ENCODE measurements at places on chromosomes 16 and 17.

GRCh38 chr17:10001306-10001873 lies 96.3 kb upstream of the RCVRN start:
- no peak for DNase-seq

- no peak for DNase-seq
Measured at GRCh38 chr17:27451906-27452305, 4.3 kb upstream of the KSR1 start.

DNA sequence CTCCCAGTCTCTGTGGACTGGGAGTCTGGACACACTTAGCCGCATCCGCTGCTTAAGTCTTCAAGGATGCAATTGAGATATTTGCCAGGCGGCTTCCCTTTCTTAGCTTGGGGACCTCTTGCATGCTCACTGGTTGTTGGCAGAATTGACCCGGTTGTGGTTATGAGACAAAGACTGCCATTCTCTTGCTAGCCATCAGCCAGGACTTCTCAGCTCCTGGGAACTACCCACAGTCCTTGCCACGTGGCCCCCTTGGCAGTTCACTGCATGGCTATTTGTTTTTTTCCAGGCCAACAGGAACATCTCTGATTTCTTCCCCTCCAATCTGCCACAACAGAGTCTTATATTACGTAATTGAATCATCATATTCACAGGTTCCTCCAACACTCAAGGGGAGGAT lies 25.5 kb downstream of the CACNG4 start:
- DNase-seq, result no peak

- DNase-seq, result no peak
Measured at GRCh38 chr16:86059253-86060171, 160.6 kb downstream of the IRF8 start.

DNA sequence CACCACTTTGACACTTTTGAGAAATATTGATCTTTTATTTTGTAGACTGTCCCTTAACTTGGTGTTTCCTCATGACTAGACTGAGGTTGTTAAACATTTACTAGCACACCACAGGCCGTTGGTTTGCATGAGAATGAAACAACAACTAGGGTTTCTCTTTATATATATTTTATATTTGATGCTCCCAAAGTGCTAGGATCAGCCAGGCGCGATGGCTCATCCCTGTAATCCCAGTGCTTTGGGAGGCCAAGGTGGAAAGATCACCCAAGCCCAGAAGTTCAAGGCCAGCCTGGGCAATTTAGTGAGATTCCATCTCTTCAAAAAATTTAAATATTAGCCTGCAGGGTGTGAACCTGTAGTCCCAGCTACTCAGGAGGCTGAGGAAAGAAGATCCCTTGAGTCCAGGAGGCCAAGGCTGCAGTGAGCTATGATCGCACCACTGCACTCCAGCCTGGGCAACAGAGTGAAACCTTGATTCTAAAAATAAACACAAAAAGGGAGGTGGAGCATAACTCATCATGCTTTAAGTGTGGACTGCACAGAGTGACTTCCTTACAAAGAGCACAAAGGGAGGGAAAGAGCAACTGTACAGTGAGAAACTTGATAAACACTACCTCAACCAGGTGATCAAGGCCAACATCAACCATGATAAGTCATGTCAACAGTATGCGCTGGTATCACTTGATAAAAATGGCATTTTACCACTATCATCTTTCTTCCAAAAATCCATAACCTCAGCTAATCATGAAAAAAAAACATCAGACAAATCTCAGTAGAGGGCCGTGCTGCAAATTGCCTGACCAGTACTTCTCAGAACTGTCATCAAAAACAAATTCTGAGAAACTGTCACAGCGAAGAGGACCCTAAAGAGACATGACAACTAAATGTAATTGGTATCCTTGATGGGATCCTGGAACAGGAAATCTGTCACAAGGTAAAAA lies 72.8 kb upstream of the ATF7IP2 start:
- no peak for DNase-seq

GRCh38 chr17:688100-688989 lies 26.3 kb downstream of the VPS53 start:
- no peak for DNase-seq

- no peak for DNase-seq
Measured at GRCh38 chr17:41340494-41340893, 10.1 kb downstream of the KRT33A start.

GRCh38 chr17:50689251-50689650 lies 18.5 kb downstream of the ANKRD40 start:
- no peak for DNase-seq

- no peak for DNase-seq
Measured at GRCh38 chr16:24073321-24073720, 182.8 kb upstream of the CACNG3 start.

- no peak for DNase-seq
Measured at GRCh38 chr17:11240841-11241610, at the start of gene SHISA6. Gene SHISA6 (plus strand): TSS chr17:11241213.

DNA sequence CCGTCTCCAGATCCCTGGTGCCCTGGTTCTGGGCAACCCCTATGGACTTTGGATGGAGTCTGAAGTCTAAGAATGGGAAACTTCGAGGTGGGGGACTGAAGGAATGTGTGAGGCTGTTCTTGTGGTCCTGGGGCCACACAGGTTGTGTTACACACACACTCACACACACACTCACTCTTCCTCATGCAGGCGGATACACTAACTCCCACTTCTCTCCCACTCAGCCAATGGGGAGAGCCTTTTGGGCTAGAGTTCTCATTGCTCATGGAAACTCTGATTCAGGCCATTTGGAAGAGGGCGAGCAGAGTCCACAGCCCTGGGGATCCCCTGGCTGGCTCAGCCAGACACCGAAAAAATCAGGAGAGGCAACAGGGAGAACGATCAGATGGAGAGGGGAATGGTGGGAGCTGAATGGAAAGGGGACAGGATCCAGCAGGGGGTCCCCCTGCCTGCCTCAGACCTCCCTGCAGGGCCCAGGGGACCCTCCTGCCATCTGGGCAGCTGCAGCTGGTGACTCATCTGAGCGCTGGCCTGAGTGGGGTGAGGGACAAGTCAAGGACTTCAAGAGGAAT lies 9.1 kb downstream of the IGFBP4 start:
- DNase-seq, result no peak

- DNase-seq, result no peak
Measured at GRCh38 chr16:82236415-82236814, 66.4 kb upstream of the MPHOSPH6 start.

DNA sequence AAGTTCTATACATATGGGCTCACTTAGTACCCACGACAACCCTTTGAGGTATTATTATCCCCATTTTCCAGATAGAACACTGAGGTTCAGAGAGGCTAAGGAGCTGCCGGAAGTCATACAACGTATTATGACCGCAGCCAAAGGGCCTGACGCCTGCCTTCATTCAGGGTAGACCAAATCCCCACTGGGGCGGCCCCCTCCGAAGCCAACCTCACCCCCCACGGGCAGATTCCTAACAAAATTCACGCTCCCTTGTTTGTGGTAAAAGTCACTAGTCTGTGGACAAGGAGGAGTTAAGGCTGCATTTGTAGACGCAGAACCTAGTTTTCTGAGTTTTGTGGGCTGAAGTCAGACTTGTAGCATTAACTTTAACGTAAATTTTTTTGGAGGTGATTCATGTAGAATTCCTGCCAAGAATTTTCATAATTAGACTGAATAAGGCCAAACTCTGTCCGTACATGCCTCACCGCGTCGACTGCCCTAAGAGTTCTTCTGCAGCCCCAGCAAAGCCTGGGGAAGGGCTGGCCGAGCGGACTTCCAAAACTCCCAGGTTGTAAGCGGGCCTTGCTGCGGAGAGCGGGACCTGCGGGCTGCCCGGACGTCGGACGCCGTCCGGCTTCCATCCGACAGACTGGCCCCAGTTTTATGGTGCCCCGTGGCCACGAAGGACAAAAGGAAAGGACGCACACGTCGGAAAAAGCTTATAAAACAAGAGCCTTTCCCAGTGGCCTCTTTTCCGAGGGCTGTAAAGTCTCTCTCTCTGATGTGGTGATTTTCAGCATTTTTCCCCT lies 75.7 kb downstream of the NXN start:
- no peak for DNase-seq

- no peak for DNase-seq
Measured at GRCh38 chr16:22380529-22380928, 6.1 kb upstream of the CDR2 start.

DNA sequence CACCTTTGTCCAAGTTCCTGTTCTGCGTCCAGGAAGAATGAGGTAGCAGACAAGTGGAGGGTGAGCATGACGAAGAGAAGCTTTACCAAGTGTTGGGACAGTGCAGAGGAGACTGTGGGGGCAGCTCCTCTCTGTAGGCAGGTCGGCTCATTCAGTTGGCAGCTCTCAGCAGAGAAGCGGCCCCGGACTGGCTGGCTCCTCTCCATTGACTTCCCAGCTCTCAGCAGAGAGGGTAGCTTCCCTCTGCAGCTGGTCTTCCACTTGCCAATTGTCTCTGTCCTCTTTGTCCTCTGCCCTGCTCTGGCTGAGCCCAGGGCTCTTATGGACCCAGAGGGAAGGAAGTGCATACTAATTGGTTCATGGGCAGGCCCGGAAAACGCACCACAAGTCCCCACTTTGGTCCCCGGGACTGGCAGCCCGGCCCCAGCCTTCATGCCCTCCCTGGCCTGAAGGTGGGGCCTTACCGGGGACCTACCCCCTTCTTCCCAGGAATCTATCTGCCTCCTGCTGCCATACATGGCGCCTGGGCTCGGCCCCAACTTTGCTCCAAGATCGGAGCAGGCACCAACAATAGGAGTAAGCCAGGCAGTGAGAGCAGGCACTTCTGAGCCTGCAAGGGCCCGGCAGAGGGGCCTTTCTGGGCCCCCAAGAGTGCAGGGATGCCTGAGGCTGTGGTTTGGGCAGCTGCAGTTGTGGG lies 10.1 kb downstream of the KCTD5 start:
- DNase-seq, result no peak

DNA sequence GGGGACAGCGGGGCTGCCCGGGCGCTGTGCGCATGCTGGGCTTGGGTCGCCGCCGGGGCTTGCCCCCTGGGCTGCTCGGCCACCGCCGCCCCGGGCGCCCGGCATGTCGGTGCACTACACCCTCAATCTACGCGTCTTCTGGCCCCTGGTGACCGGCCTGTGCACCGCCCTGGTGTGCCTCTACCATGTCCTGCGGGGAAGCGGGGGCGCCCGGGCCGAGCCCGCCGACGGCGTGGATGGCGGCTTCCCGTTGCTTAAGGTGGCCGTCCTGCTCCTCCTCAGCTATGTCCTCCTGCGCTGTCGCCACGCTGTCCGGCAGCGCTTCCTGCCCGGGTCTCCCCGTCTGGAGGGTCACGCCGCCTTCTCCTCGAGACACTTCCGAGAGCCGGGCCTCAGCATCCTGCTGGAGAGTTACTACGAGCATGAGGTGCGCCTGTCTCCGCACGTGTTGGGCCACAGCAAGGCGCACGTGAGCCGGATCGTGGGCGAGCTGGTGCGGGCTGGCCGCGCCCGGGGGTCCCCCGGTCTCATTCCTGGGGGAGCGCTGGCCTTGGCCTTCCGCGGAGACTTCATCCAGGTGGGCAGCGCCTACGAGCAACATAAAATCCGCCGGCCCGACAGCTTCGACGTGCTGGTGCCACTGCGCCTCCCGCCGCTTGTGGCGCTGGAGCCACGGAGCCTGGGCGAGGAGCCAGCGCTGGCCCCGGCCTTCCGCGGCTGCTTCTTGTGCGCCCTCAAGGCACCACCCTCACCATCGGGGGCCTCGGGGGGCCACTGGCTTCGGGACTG lies 789 bp downstream of the ITPRIPL2 start:
- DNase-seq, result no peak

GRCh38 chr17:55386796-55387332 lies 34.8 kb downstream of the MMD start:
- no peak for DNase-seq

- no peak for DNase-seq
Measured at GRCh38 chr17:530851-531250, 178.2 kb upstream of the RPH3AL start.

DNA sequence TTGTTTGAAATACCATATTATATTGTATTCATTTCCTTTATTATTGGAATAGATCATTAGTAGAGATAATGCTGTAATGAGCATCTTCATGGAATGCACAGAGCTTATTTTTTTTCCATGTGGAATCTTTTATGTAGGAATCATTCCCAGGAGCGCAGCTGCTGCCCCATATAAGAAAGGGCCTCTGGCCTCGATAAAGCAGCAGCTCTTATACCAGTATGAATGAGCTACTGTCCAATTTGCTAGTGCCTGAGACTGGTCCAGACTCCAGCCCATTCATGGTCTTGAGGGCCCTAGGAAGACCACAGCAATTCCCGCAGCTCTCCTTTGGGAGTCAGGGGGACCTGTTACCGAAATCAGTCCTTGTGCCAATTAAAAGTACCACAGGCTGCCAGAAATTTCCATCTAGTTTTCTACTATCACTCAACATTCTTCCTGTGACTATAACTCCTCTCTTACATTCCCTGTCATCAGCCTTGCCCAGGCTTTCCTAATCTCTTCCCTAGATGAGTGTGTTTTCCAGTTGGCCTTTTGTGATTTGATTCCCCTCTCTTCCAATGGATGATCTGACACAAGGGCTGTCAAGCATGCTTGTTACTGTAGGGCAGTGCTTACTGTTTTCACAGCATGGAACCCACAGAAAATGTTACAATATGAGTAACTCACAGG lies 1.9 kb downstream of the ZNF843 start:
- DNase-seq, result no peak
